GF-D8 (cell line): ENCODE measurements at places on chromosomes 1 and 21.

DNA sequence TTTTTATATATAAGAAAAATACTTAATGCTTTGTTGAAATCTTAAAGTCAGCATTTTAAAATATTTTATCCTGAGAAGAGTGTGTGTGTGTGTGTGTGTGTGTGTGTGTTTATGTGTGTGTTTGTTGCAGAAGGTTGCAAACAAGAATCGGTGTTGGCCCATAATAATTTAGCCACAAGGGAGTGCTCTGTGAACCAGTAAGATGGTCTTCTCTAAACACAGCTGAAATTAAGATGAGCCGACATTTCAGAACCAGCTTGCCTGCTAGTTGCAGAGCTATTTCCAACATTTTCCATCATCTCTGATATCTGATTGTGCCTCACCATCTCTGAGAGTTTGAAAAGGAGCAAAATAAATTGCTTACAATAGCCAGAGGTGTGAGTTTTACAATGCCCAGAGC is 158.8 kb upstream of the SGIP1 start:
- no peak for DNase-seq

DNA sequence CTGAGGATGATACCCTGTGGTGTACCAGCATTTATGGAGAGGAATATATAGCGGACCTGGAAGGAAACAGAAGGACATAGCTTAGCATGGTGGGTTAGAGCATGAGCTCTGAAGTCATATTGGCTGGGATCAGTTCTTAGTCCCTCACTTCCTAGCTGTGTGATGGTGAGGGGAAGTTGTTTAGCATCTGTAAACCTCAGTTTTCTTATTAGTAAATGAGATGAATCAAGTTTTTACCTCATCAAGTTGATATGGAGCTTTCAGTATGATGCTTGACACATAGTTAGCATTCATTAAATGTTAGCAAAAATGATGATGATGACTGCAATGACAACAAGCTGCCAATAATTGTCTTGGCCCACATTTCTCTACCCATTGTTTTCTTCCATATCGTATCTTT is 84.8 kb downstream of the NEK7 start:
- DNase-seq: no peak

- DNase-seq: no peak
Observed at GRCh38 chr1:23330846-23331245, 13.2 kb downstream of the HNRNPR start.

GRCh38 chr1:39164256-39164655 is 40.2 kb upstream of the MACF1 start:
- DNase-seq: no peak

DNA sequence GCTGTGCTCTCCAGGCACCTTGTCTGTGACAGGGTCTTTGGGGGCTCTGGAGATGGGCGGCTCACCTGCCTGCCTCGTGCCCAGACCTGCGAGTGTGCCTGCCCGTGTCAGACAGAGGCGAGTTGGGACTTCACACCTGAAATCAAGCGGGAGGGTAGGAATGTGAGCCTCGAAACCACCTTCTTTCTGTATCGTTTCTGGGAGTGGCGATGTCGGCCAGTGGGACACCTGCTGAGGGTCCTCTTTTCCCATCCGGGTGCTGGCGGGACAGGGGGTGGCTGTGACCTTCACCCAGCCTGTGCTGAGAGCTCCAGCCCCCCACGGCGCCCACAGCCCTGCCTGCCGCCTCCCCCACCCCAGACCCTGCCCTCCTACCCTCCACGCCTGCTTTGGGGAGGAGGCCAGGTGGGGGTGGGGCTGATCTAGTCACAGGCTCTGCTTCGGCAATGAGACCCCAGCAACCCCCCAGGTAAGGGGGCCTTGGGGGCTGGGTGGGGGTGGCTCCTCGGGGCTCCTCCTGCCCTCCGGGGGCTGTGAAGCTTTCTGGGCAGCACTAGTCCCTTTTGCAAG is 15.6 kb upstream of the FAAP20 start:
- no peak for DNase-seq

DNA sequence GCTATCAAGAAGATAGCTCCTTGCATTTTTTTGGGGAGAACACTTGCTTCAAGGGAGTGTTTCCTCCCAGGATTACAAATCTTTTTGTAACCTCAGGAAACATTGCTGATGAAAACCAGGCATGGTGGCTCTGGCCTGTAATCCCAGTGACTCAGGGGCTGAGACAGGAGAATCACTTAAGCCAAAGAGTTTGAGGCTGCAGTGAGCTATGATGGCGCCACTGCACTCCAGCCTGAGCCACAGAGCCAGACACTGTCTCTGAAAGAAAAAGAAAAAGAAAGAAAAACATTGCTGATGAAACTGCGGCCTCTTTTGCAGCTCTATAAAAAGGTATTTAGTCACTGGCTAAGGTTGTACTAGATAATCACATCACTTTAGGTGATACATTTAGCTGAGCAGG is 7.3 kb downstream of the RNU1-2 start:
- DNase-seq: no peak

DNA sequence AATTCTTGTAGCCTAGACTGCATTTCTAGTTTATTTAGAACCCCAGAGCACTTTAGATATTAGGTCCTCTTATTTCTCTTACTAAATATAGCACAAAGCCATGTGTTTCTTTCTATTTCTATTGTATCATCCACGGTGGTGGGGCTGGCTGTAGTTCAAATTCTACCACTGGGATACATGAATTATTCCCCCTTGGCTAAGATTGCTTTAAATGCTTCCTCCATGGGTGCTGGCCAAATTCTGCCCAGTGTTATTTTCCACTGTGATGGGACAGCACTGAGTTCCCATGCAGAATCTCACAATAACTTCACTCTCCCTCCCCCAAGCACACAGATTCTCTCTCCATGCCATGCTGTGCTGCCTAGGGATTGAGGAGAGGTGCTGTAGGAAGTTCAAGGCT is 41.5 kb upstream of the GBP6 start:
- no peak for DNase-seq

DNA sequence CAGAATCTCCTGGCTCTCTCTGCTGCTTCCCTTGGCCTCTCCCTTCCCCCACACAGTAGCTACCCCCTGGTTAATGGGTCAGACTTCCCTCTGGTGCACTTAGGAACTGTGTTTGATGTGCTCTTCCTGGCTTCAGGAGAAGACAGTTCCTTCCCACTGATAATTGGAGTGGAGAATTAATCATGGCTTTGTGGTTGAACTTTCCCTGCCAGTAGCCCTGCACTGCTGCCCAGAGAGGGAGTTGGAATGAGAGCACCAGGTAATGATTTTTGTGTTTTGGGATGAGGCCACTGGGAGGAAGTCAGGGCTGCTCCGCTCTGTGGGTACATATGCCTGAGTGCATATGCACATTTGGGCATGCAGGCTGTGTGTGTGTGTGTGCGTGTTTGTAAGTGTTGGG is 39.7 kb upstream of the PADI2 start:
- DNase-seq: no peak

DNA sequence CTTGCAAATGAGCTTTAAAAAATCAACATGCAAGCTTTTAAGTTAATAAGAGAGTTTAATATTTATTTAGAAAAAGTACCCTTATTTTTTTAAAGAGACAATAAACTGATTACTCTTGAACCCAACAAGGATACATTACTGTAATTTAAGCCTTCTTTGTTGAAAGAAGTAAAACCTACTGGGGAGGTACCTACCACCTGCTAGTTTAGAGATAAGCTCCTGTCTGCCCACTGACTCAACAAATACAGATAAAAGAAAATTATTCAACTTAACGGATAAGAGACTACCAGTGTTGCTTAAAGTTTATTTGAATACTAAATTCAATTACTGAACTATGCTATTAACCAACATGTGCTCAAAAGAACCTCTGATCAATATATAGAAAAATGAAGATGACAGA is 23.1 kb downstream of the USP24 start:
- DNase-seq: no peak

DNA sequence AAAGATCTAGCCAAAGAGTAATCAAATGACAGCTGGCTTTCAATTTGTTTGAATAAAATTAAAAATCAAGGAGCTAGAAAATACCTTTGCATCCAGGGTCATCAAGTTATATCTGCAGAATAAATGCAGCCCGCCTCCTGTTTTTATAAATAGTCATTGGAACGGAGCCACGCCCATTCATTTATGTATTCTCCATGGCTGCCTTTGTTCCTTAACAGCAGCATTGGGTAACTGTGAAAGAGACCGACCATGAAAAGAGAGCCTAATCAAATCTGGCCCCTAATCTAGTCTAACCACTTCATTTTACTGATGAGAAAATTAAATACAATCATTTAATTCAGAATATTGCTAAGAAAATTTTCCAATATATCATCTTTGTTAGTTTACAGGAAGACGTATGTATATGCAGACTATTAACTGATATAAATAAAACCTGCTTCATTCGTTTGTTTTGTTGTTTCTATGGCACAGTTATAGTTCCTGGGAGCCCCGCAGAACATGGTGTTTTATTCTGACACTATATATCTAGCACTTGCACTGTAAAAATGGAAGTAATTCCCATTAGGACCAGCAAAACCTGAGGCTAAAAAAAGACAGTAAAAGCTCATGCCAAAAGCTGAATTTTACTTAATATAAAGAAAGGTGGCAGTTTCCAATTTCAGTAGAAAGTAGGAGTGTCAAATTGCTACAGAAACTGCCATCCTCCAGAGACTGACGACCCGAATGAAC is 111.8 kb upstream of the PALMD start:
- DNase-seq: no peak

GRCh38 chr1:31127266-31127665 is 61.7 kb upstream of the PUM1 start:
- no peak for DNase-seq

DNA sequence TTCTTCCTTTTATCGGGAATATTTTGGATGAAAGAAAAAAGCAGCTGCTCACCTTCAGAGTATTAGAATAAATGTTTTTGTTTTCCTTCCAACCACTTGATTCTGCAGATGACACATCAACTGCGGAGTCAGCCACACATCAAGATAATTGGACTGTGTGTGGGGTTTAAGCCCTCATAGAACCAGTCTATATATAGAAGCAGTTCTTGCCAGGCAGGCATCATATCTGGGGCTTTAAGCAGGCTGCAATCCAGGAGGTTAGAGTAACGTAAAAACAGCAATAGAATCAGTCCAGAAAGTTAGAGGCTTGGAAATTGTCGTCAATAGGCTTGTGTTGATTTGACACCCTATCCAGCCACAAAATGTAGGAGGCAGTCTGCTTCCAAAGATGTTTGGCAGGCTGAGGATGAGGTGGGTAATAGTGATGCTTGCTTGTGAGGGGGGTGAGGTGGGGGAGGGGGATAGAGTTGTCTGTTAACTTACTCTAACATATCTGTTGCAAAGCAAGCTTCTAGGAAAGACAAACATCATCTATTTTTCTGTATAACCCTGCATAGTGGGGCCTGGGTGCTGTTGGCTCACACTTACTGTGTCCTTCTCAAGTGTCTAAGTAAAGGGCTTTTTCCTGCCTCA is 64.8 kb downstream of the PEX14 start:
- no peak for DNase-seq

DNA sequence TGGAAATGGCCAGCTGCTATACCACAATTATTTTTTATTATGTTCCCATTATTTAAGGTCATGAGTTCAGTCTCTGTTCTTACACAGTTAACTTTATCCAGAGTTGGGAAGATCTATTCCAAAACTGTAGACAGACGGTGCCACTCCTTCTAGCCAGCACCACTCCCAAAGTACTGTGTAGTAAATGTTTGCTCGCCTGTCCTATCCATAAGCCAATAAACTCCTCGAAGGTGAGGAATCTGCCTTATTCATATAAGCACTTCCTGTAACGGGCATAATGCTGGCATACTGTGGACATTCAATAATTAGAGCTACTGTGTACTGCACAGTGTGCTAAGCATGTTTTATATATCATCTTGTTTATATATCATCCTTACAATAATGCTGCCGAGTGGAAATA is 26.1 kb upstream of the STMN1 start:
- DNase-seq: no peak

GRCh38 chr1:206662396-206663092 is 22.2 kb upstream of the MAPKAPK2 start:
- no peak for DNase-seq

DNA sequence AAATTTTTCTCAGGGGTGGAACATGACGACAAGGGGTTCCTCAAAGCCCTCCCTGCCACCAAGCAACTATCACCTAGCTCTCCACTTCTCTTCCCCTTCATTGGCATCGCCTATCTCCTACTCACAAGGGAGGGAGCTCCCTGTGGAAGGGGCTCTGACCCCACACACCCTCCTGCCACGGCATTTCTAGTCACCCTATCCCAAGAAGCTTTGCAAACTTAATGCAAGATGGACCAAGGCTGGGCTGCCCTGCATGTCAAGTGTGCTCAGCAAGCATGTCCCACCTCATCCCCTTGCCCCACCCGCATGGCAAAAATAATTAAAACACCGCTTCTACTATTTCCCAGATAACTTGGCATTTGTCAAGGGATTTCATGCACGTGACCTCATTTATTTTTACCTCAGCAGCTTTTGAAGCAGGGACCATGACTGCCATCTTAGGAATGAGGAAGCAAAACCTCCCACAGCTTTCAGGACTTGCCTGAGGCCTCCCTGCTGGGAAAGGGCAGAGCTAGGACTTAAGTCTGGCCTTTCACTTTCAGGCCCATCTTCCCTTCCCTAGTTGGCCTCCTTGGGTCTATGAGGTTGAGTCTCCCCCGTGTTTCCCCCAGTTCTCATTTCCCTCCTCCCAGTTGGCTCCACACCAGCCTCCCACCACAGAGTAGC is 161.3 kb downstream of the TSEN15 start:
- DNase-seq: no peak

- no peak for DNase-seq
Observed at GRCh38 chr1:96979304-96980268, 258.0 kb downstream of the PTBP2 start.

DNA sequence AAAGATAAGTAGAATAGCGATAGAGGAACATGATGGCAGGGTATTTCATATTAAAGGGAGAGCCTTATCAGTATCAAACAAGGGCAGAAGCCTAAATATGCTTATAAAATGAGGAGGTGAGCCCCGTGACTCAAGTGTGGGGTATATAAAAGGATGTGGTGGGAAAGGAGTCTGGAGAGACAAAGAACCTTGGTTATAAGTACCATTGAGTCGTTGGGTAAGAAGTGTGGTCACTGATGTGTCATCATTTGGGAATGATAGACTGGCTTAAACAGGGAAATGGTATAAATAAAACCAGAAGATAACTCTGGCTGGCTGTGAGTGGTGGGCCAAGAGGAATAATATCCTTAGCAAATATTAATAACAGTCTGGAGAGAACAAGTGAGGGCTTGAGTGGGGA is 10.9 kb upstream of the CD5L start:
- no peak for DNase-seq

GRCh38 chr1:14973773-14974172 is 179.8 kb upstream of the TMEM51 start:
- DNase-seq: no peak
